Activated effector memory CD4-positive, alpha-beta T cell treated with Interleukin-2 at 50 U/mL for 16 hours (primary cell): ENCODE measurements at places on chromosomes 6 and 20.

DNA sequence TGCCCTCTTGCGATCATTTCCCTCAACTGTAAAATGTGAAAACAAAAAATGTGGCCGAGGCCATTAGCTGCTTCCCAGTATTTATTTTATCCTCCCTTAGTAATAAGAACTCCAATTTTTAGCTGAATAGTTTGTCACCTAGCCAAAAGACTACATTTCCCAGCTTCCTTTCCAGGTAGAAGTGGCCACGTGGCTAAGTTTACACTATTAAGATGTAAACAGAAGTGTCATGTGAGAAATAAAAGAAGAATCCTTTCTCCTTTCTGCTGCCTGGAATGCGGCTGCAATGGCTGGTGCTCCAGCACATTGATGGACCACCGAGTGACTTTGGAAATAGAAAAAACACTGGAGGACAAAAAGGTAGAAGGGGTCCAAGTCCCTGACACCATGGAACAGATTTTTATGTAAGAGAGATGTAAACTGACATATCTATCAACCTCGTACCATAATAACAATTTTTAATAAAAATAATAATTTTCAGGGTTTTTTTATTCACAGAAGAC, 268.8 kb downstream of the PKHD1 start:
- DNase-seq = no peak

- DNase-seq = no peak
These were observed 553.7 kb downstream of the CD83 start for GRCh38 chr6:14671261-14671681.

- no peak for DNase-seq
These were observed 16.9 kb downstream of the SYTL3 start for GRCh38 chr6:158666628-158667359.

- DNase-seq = no peak
These were observed 58.7 kb downstream of the ZFAND3 start for GRCh38 chr6:37878150-37878710.

- DNase-seq = no peak
These were observed 75.7 kb downstream of the ADGRG6 start for GRCh38 chr6:142377497-142377848.

GRCh38 chr6:149905911-149906371, 8.0 kb upstream of the RAET1E start:
- no peak for DNase-seq

DNA sequence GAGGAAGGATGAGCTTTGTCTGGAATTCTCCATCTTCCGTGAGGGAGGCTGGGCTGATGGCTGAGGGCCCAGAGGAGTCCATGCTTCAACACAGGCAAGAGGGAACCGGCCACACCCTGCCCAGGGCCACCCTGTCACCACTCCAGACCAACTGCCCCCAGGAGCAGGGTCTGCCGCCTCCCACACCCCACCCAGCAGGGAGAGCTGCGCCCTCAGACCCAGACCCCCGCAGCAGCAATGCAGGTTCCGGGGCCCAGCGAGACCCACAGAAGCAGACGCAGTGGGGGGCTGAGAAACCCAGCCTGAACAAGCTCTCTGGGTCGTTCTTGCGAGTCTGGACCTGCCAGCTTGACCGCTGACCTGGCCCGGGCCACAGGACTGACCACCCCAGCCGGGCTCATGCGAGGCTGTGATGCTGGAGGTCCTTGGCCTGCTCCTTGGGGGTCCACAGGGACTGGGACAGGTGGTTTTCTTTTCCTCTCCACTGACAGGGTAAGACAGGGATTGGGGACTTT, 25.0 kb downstream of the FRMD1 start:
- no peak for DNase-seq

- no peak for DNase-seq
These were observed 4.4 kb downstream of the FOXF2 start for GRCh38 chr6:1393641-1394283.
